DND-41 (cell line): ENCODE measurements at places on chromosomes 11 and 22.
A peak's percentile ranks its signal among the peaks of the same experiment; 100 is the strongest.

GRCh38 chr11:44446366-44446762, 119.1 kb upstream of the CD82 start:
- no peak for DNase-seq

GRCh38 chr11:115921540-115921939, 417.3 kb upstream of the CADM1 start:
- DNase-seq = no peak

GRCh38 chr11:2271327-2272227, 1.2 kb upstream of the ASCL2 start:
- DNase-seq = no peak

DNA sequence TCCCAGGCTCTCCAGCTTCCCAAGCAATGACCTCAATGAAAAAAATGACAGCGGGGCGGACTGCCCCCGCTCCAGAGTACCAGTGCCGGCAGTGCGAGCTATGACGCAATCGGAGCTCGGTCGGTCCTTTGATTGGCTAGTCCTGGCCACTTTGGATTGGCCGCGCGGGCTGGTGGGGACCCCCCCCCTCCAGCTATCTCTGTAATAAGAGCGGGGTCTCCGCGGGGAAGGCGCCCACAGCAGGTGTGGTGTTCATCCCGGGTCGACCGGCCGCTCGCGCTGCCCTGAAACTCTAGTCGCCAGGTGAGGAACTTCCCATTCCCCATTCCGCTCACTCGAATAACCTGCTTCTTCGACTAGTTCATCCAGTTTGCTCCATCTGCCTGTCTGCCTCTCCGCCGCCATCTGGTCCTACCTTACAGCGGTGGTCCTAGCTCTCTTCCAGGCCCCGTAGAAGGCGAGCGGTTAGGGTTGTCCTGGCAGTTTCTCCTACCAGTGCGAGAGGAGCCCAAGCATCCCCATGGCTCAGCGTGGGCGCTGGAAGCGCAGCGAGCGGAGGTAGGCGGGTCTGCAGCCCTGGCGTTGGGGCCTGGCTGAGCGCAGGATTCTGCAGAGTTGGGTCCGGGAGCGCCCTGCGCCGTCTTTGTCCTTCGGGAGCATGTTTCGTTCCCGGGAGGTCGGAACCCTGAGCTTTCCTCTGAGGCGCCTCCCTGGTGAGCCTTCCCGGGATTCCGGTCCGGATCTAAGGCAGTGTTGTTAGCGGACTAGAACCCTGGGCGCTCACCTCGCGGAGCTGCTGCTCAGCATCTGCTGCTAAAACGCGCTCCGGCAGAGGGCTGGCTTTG, at the start of gene CALCB:
Gene CALCB (plus strand): TSS at position 233 of the 845 bp plus-strand sequence. CDS start 1,126 bp downstream, outside the sequence.
- DNase-seq = no peak

- DNase-seq = no peak
These were observed 3.8 kb downstream of the FJX1 start for GRCh38 chr11:35622070-35622469.

- peak; percentile 30 for DNase-seq
These were observed 7.6 kb downstream of the CARS1 start for GRCh38 chr11:3049430-3050243.

- DNase-seq = no peak
These were observed 904 bp downstream of the SLC35F2 start for GRCh38 chr11:107857550-107858216.

DNA sequence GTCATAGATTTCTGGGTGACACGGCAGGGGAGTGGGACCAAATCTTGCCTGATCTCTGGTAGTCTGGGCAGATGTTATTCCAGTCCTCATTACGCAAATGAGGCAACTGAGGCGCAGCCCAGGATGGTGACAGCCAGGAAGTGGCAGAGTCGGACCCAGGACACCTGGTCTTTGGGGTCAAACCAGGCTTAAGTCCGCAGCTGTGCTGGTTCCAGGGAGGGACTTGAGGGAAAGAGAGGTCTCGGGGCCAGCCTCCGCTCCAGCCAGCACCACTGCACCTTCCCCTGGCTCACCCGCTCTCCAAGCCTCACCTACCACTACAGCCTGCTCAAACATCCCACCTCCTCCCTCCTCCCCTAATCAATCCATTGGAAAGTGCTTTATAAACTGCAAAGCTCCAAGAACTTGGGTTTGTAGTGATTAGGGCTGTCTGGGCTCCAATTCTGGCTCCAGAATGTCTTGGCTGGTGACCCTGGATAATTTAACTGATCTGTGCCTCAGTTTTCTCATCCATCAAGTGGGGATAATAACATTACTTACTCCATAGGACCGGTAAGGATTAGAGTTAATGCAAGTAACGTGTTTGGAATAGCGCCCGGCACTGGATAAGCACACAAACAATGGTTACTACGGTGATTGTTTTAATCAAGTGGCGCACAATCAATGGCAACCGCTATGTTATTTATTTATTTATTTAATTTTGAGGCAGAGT, 526 bp upstream of the PNPLA5 start:
- no peak for DNase-seq

DNA sequence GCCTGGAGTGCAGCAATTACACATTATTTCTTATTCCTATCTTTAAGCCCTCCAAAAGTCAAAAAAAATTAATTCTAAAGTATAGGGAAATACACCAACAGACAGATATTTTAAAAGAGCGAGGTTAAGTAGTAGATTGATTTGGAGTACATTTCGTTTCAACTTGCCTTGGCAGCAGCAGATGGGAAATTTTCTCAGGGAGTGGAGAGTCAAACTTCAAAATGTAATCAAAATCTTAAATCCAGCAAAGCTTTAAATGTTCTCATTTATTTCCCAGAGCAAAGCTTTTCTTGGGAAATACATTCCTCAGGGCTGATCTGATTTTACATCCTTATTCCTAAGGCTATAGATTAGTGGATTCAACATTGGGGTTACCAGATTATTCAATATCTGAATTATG, 21.9 kb upstream of the VWA5A start:
- no peak for DNase-seq

DNA sequence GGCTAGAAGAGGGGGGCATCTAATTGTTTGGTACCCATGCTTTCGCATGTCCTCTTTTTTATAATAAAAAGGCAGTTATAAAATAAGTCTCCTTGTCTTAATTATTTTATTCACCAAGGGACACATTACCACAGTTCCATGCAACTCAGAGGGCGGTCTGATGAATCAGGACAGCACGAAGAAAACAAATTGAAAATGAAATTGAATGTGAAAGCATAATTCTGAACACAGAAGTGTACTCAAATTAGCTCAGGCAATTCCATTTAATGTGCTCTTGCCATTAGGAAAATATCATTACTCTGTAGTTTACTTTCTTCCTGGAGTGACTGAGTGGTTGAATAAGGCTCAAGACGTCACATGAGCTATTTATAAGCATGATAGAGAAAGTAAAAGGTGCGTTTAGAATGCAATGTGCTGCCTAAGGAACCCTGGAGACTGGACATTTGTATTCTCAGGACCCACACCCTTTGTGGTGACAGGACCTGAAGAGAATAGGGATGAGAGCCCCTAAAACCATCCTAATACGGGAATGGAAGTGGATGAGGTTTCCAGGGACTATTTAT, 59.6 kb downstream of the MTNR1B start:
- DNase-seq = no peak

GRCh38 chr22:19086896-19087295, 35.3 kb downstream of the DGCR2 start:
- no peak for DNase-seq

DNA sequence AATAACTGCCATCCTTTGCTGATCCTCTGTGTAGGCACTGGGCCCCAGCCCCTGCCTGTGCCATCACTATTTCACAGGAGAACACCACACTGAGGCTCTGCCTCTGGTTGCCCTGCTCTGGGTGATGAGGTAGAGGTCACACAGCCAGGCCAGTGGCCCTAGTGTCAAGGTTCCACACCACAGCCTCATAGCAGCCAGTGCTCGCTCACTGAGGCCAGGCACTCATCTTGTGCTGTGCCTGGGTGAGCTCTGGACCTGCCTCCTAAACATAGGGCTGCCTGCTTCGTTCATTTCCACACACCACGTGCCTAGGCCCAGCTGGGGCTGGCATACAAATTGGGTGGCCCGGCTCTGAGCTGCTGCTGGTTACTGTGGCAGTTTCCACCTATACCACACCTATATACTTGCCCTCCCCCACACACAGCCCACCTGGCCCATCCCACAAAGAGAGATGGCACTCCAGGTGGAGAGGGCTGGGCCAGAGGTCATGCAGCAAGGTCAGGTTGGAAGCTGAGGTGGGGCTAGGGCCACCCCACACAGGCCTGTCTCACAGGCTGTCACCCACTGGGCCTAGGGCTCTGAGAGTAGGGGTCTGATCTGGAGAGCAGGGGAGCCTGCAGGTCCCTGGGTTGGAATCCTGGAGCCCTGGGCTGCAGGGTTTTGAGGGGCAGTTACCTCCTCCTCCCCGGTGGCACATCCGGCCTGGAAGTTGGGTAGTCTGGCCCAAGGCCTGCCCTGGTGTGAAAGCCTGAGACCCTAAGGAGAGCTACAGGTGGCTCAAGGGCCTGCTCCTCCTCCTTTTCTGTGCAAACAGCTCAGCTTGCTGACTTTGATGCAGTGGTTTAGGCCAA, 11.2 kb downstream of the KCNQ1OT1 start:
- no peak for DNase-seq

DNA sequence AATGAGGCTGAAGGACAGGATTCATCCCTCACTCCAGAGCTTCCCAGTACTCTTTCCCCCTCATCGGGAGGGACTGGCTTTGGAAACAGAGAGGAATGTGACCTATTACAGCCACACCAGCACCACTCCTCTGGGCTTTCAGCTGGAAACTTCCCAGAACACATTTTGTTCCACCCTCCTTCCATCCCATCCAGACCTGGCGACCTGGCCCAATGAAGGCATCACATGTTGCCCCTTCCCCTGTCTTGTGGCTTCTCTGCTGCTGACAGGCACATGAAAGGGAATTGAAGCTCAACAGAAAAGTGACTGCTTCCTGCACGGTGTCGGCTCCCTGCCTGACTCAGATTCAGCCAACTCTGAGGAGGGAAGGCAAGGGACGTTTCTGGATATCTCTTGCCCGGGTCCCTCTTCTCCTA, 19.1 kb downstream of the IRAG1 start:
- DNase-seq = no peak

DNA sequence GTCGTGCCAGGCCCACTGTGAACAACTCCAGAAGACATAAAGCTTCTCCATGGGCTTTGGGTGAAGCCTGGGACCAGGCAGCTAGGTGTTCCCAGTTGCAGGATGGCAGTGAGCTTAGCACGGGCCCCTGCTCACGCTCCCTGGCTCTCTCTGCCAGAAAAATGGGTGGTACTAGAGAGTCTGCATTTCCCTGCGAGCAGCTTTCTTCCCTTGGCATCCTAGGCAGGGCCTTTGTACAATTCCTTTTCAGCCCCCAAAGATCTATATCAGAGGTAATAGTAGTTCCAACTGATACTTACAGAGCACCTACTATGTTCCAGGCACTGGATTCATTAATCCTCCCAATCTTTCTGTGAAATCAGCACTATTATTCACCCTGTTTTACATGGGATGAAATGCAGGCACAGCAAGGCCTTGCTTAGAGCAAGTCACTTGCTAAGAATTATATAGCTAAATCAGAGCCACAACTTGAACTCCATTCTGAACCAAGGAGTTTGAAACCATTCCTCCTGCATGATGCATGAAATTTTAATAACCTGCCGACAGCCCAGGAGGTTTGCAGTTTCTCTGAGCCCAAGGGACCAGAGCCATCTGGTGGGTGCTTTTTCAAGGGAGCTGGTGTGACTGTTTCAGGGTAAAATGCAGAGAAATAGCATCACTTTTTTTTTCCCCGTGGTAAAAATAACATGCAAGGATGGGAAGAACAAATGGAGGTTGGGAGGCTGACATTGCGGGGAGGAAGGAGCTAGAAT, 22.7 kb downstream of the NAV2 start:
- DNase-seq = no peak

DNA sequence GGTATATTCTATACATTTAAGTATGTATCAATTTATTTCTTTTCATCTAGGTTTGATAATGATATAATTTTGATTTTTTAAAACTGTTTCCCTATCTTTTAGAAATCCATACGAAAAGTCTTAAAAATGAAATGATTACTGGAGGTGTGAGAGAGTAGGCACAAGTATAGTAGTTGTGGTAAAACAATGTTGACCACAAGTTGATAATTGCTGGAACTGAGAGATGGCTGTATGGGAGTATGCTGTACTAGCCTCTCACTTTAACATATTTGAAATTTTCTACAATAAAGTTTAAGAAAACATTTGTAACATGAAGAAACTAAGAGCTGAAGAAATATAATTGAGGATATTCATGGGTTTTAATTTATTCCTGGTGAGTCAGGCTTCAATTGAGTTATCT, 30.0 kb downstream of the FSHB start:
- no peak for DNase-seq

DNA sequence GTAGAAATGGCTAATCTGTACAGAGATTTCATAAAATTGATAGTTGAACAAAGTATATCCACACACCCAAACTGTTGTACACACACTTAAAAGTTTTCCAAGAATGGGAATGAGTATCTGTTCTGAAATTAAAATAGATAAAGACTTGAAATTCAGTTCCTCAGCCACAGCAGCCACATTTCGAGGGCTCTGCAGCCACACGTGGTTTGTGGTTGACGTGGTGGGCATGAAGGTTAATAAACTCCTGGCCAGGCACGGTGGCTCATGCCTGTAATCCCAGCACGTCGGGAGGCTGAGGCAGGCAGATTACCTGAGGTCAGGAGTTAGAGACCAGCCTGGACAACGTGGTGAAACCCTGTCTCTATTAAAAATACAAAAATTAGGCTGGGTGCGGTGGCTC, 24.0 kb downstream of the TPST2 start:
- no peak for DNase-seq

- DNase-seq = no peak
These were observed 43.5 kb downstream of the NELL1 start for GRCh38 chr11:20712912-20713311.

DNA sequence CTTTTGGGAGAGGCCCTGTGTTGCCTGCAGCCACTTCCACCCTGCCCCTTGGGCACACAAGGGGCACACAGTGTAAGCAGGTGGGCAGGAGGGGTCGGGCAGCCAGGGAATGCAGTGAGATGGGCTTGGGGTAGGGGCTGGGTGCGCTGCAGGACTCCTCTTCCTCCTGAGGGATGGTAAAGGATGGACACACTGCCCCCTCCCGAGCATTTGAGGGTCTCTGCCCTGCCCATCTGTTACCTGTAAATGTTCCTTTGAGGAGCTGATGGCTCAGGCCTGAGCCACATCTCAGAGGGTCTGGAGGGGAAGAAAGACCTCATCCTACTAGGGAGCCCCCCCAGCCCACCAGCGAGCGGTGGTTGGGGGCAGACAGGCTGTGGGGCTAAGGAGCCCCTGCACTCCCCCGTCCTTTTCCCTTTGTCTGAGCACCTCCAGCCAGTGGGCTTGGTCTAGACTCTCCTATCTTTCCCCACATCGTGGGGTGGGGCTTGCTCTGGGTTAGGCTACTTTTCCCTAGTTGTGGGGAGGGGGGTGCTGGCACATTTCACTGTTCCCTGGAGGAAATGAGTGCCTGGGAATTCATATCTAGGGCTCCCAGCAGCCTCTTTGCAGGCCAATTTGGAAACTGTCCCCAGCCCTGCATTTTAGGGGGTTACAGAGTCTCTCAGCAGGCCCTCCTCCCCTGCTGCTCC, 1.7 kb upstream of the TSSC4 start:
- no peak for DNase-seq

GRCh38 chr22:17444204-17444504, 74.9 kb downstream of the CECR2 start:
- DNase-seq = no peak

GRCh38 chr11:113591117-113591516, 115.0 kb downstream of the TMPRSS5 start:
- DNase-seq = no peak
